Type B pancreatic cell (in vitro differentiated cells): ENCODE measurements at places on chromosomes 4 and X. TPM values are rescaled to one million over a fixed set of nuclear protein-coding genes. Genes with fewer than 3 reads are reported as not detected.

ATRX gene
- 86.7 and 110 TPM in 2 replicates for total RNA-seq

MMRN1 gene
- total RNA-seq = 0.17 and 4.7 TPM in 2 replicates

COL4A6 gene
- 20.8 and 51.7 TPM in 2 replicates for total RNA-seq

ARL9 gene
- 0.74 and 1.1 TPM in 2 replicates for total RNA-seq

GAGE2A gene
- not detected in 2 replicates for total RNA-seq

NWD2 gene
- 0.88 and 1.5 TPM in 2 replicates for total RNA-seq

ADH7 gene
- 0.17 and 0.83 TPM in 2 replicates for total RNA-seq

SEC31A gene
- total RNA-seq = 233 and 295 TPM in 2 replicates

PLAC8 gene
- total RNA-seq = 38.4 and 60.9 TPM in 2 replicates

CSAG2 gene
- total RNA-seq = 0.40 TPM in 1 of 2 replicates, not detected in the other

YY2 gene
- total RNA-seq = 2.7 and 3.1 TPM in 2 replicates

ANKRD37 gene
- total RNA-seq = 3.6 and 5.8 TPM in 2 replicates

FRMD7 gene
- total RNA-seq = 0.14 TPM in 1 of 2 replicates, not detected in the other

GABRA4 gene
- total RNA-seq = 0.45 and 1.5 TPM in 2 replicates

XPNPEP2 gene
- total RNA-seq = 1.2 and 6.8 TPM in 2 replicates

POLN gene
- total RNA-seq = 4.1 and 4.3 TPM in 2 replicates

DMRTC1 gene
- total RNA-seq = 0.51 and 1.2 TPM in 2 replicates

XAGE2 gene
- total RNA-seq = 8.0 TPM in 1 of 2 replicates, not detected in the other
